Stimulated activated CD4-positive, alpha-beta T cell treated with anti-CD3 and anti-CD28 coated beads, Interleukin-15, amount 100 ng/mL, for 1 hour (primary cell): ENCODE measurements at places on chromosomes 7 and 10.

GRCh38 chr10:61136139-61136538 lies 192.2 kb upstream of the RHOBTB1 start:
- DNase-seq: no peak

DNA sequence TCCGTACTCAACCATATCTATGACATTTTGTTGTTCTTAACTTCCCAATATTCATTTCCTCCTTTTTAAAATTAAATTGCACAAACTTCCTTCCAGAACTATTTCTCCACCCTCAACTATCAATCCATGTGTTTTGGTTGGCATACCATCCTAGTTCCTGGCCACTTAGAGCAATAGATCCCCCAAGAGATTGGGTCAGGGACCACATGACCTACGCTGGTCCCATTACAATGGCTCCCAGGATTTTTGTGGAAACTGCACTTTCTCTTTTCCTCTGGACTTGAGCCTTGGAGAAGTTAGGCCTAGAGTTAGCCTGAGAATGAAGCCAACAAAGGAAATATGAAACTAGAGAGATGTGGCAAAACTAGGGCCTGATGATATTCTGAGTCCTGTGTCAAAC lies 55.7 kb upstream of the CASD1 start:
- DNase-seq: no peak

DNA sequence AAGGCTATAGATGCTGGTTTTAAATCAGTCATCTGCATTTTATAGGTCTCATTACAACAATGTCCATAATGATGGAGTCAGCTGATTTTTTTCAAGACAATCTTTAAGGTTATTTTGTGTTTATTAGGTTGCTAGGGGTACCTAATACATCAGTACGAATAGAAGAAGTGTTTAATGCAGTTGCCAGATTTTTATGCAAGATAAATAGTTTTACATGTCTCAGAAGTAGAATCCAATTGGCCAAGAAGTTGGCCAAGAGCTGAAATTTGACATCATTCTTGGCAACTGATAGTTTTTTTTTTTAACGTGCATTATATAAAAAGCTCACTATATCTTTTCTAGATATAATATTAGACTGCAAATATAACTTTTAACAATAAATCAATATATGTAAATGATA lies 208.5 kb downstream of the TRIL start:
- DNase-seq: no peak

DNA sequence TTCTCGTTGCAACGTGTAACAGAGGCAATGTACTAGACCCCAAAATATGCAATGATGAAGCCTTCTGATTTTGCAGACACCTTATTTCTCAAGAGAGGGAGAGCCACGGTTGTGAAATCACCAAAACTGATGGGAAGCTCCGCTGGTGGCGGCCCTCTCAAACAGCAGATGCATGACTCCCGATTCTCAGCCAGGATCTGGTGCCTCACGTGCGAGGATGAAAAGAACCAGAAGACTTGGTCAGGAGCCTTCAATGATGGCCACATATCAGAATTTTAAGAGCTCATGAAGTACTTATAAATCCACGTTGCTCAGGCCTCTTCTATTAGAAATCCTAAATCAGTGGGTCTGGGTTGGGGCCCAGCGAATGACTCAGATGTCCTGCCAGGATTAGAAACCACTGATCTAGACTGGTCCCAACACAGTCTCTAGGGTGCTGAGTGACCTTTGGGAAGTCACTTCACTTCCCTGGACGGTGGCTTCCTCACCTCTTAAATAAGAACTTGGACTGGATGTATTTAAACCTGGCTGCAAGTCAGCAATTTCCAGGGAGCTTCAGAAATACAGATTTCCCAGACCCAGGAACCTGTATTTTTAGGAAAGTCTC lies 41.9 kb upstream of the FAM180A start:
- no peak for DNase-seq

DNA sequence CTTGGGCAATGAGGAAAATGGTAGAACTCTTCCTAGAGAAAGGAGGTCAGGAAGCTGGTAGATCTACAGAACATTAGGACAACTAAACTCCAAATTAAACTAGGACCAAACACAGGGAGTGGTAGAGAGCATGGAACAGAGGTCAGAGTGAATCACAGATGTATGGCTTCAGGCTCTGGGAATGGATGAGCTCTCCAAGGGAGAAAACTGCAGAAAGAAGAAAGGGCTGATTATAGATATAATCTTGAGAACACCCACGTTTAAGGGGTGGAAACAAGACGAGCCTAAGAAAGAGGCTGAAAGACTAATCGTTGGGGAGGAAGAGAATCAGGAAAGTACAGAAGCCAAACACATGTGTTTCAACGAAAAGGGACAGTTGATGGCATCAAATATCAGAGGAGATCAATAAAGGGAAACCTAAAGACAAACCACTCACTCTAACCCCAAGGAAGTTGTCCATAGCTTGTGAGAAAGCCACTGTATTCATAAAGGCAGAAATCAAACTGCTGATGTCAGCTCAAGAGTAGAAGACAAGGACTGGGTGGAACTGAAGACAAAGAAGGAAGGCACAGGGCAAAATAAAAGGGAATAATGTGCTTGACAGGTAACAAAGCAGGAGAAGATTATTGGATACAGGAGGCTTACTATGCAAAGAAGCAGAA lies 41.4 kb downstream of the NUDCD3 start:
- DNase-seq: no peak

DNA sequence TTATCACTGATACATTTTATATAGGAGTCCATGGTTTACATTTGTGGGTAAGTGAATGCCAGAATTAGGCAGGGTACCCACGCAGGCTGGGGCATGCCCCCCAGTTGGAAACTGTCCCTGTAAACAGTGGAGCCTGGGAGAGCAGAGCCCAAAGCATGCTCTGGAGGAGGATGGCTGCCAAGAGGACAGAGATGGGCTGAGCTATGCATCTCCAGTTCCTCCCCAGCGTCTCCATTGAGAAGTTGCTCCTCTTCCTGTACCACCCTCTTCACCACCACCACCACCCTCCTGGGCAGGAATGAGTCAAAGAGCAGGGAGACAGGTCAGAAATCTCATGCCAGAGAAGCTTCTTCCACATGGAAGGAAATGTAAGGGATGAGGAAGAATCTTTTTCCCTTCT lies 67.7 kb upstream of the KMT2E start:
- DNase-seq: no peak

DNA sequence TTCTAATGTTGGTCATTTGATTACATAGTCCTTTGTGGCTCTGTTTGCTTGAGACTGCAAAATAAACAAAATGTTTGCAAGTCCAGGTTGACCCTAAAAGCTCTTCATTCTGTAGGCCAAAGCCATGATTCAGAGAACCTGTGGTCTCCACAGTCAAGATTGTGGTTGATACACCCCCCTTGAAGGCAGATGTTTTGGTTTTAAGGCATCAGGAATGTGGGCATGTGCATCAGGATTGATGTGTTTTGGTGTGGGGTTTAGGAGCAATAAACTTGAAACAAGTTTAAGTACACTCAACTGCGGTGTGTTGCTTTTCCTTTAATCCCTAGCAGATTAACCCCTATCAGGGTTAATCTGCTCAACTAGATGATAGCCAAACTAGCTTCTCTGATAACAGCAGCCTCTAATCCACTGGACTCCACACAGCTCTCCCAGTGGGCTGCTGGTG lies 379.1 kb upstream of the GALNT17 start:
- no peak for DNase-seq

- no peak for DNase-seq
Observed at GRCh38 chr7:151818674-151819519, 58.0 kb downstream of the PRKAG2 start.

- no peak for DNase-seq
Observed at GRCh38 chr10:89588671-89589070, 53.3 kb upstream of the SLC16A12 start.

- no peak for DNase-seq
Observed at GRCh38 chr7:96067321-96067720, 254.6 kb downstream of the SLC25A13 start.

GRCh38 chr7:132125096-132125495 lies 451.2 kb downstream of the PLXNA4 start:
- DNase-seq: no peak

DNA sequence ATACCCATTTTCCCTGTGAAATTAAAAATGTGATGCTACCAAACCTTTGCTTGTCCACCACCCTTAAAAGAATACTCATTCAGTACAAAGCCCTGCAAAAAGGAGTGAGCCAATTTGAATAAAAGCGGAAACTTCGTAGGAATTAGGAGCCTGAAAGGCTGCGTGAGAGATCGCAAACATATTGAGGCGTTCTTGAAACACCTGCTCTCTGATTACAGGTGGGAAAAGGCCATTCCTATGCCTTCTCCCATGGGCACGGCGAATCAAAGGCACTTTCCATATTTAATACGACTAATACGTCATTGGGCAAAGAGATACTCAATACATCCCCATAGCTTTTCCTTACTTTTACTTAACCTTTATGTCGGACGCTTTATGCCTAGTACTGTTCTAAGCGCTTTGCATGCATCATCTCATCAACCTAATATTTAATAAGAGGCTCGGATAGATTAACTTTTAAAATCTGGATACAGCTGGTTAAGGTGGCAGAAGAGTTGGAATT lies 30.9 kb upstream of the KMT2E start:
- DNase-seq: no peak

- DNase-seq: no peak
Observed at GRCh38 chr10:103441206-103441605, 11.0 kb downstream of the CALHM2 start.

- DNase-seq: no peak
Observed at GRCh38 chr7:20237464-20238193, 20.4 kb upstream of the MACC1 start.

- no peak for DNase-seq
Observed at GRCh38 chr10:108360187-108360586, 1195.7 kb upstream of the SORCS1 start.

DNA sequence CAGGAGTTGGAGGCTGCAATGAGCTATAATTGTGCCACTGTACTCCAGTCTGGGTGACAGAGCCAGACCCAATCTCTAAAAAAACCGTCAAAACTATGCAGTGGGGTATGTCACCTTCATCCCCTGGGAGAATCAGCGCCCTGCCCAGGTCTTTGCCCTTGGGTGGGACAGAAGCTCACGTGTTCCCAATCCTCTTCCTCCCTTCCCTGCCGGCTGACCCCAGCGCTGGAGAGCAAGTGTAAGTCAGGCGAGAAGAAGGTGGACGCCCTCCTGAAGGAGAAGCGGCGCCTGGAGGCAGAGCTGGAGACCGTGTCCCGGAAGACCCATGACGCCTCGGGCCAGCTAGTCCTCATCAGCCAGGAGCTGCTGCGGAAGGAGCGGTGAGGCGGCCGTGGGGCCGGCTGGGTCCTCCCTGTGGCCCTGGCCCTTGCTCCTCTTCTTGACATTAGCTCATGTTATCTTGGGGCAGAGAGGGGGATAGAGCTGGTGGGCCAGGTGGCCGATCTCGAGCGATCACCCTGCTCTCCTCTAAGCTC lies 64.8 kb upstream of the GTF2IRD1 start:
- no peak for DNase-seq

DNA sequence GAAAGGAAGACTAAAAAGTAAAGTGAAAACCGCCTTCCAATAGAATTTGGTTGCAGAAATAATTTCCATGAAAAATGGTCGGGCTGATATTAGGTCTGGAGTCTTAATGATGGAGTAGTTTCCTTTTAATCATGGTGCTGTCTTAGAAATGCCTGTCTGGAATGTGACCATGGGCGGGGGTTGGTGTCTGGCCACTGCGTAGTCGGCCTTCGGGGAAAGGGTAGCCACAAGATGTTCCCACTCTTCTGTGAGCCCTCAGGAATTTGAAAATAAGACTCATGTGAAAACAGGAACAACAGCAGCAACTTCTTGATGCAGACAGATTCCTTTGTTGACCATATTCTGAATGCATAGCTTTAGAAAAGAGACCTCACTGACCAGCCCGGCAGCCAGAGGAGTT lies 176.8 kb downstream of the KIAA1217 start:
- no peak for DNase-seq

GRCh38 chr10:79417266-79417665 lies 28.2 kb downstream of the ZCCHC24 start:
- DNase-seq: no peak

DNA sequence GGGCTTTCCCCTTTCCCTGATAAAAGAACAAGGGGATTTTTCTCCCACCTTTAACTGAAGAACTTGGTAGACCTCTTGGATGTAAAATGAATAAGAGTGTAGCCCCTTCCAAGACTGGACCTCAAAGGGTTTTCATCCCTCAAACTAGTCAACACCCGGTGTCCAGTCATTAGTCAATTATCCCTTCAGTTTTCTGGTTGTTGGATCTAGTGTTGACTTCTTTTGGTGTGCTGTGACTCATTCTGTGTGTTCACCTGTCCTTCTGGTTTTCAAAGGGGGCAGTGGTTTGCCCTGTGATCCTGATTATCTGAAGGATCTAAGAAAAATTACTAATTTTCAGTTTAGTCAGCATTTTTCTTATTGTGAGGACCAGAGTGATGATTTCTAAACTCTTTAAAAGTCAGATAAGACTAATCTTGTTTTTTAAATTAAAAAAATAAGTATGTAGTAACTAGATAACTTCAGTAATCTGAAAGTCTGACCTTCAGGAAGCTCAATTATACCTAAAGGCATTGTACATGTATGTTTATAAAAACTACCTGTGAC lies 583.5 kb downstream of the CNTNAP2 start:
- DNase-seq: no peak

DNA sequence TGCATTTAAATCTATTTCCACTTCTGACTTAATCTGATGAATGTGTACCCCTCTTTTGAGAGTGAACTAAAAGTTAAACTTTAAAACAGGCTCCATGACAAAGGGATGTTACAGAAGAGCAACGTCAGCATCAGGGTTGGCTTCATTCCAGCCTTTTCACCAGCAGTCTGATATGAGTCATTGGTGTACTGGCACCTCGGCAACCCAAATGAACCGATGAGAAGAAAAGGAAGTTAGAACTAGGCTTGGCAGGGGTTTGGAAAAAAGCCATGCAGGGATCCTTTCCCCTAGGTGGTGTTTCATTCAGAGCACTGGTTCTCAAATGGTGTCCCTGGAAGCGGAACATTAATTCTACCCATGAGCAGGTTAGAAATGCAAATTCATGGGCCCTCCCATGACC lies 53.6 kb downstream of the SEC61G start:
- DNase-seq: no peak

- no peak for DNase-seq
Observed at GRCh38 chr10:109961174-109962001, 38.1 kb upstream of the XPNPEP1 start.

DNA sequence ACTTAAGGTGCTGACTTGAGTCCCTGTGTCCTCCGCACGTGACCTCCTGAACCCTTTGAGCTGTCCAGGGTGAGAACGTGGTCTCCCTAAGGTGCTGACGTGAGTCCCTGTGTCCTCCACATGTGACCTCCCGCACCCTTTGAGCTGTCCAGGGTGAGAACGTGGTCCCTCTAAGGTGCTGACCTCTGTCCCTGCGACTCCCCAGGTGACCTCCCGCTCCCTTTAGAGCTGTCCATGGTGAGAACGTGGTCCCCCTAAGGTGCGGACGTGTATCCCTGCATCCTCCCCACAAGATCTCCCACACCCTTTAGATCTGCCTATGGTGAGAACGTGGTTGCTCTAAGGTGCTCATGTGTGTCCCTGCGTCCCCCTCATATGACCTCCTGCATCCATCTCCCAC lies 174.3 kb downstream of the ADARB2 start:
- no peak for DNase-seq

DNA sequence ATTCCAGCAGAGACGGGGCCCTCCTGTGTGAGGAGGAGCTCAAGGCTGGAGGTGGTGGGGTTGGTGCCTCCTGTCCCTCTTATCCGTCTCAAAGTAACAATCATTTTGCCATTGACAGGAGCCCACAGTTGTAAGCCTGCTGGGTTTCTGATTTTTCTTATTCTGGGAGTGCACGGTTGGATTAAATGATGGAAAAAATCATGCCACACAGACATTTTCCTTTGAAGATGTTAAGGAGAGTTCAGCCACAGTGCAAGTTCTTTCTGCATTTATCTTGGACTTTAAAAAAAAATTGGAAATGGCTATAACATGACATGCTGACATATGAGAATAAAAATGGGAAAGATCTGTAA lies 8.4 kb upstream of the LYZL1 start:
- DNase-seq: no peak
